ENCODE measurements at places on chromosomes 2 and 18. TPM values are rescaled to one million over a fixed set of nuclear protein-coding genes. Genes with fewer than 3 reads are reported as not detected.

The CCDC85A gene
- 0.29 TPM for total RNA-seq

The KATNAL2 gene
- 5.0 TPM for total RNA-seq

The TMEM131 gene
- total RNA-seq, result 41.8 TPM

The NUP35 gene
- 8.3 TPM for total RNA-seq

The ADD2 gene
- total RNA-seq, result not detected

The TLX2 gene
- total RNA-seq, result under 0.01 TPM

The ZNF396 gene
- 3.3 TPM for total RNA-seq

The LAPTM4A gene
- total RNA-seq, result 275 TPM

The CCDC141 gene
- total RNA-seq, result not detected

The SAG gene
- total RNA-seq, result not detected

The PPM1B gene
- total RNA-seq, result 31.5 TPM

The BABAM2 gene
- total RNA-seq, result 45.4 TPM

The IMPACT gene
- total RNA-seq, result 34.7 TPM

The PDCD1 gene
- not detected for total RNA-seq

The VWC2L gene
- total RNA-seq, result not detected

The ASAP2 gene
- 66.2 TPM for total RNA-seq

The TUBA4B gene
- not detected for total RNA-seq

The PSD4 gene
- total RNA-seq, result 1.8 TPM

The GAD1 gene
- 0.36 TPM for total RNA-seq

The NEMP2 gene
- 4.7 TPM for total RNA-seq

The COLEC11 gene
- total RNA-seq, result under 0.01 TPM

The HOXD4 gene
- total RNA-seq, result 1.2 TPM

The IL1RL1 gene
- 0.29 TPM for total RNA-seq

The DNER gene
- 0.36 TPM for total RNA-seq

The DLX1 gene
- 2.4 TPM for total RNA-seq

The NFE2L2 gene
- total RNA-seq, result 84.3 TPM

The POTEJ gene
- total RNA-seq, result not detected

The LHCGR gene
- total RNA-seq, result not detected

The FAHD2A gene
- total RNA-seq, result 21.4 TPM

The EXOC6B gene
- total RNA-seq, result 24.5 TPM

The IL36B gene
- total RNA-seq, result not detected

The REV1 gene
- total RNA-seq, result 41.0 TPM

The IL1RL2 gene
- 1.2 TPM for total RNA-seq

The SPDYA gene
- 0.59 TPM for total RNA-seq

The G6PC2 gene
- total RNA-seq, result not detected

The ITGA4 gene
- 9.0 TPM for total RNA-seq

The CCDC142 gene
- total RNA-seq, result 32.4 TPM

The GNAL gene
- total RNA-seq, result 0.59 TPM

The MARCHF4 gene
- total RNA-seq, result 1.5 TPM

The TMEFF2 gene
- total RNA-seq, result under 0.01 TPM

The ERMN gene
- total RNA-seq, result 1.4 TPM

The ALK gene
- total RNA-seq, result under 0.01 TPM

The FN1 gene
- 18,025 TPM for total RNA-seq

The DSG1 gene
- not detected for total RNA-seq

The CD8B2 gene
- total RNA-seq, result not detected

The ZBTB7C gene
- total RNA-seq, result 0.36 TPM

The YES1 gene
- 99.5 TPM for total RNA-seq

The PSMA8 gene
- total RNA-seq, result not detected

The MC5R gene
- total RNA-seq, result 0.36 TPM

The CCDC178 gene
- total RNA-seq, result not detected

The TXNL4A gene
- total RNA-seq, result 54.6 TPM

The SS18 gene
- 132 TPM for total RNA-seq

The C2orf66 gene
- 0.36 TPM for total RNA-seq

The TMEM198 gene
- 1.1 TPM for total RNA-seq

The LRP2 gene
- not detected for total RNA-seq

The DLX2 gene
- 0.59 TPM for total RNA-seq

The ANKRD62 gene
- not detected for total RNA-seq

The INHBB gene
- total RNA-seq, result under 0.01 TPM

Measured in osteoblast (primary cell).